ENCODE measurements at places on chromosomes 4 and X. TPM values are rescaled to one million over a fixed set of nuclear protein-coding genes. Genes with fewer than 3 reads are reported as not detected.

The CTAG2 gene
- total RNA-seq = not detected

The COL4A5 gene
- total RNA-seq = 0.96 TPM

The MGARP gene
- total RNA-seq = 6.0 TPM

The TBC1D9 gene
- total RNA-seq = 22.4 TPM

The MAP7D2 gene
- total RNA-seq = 0.83 TPM

DNA sequence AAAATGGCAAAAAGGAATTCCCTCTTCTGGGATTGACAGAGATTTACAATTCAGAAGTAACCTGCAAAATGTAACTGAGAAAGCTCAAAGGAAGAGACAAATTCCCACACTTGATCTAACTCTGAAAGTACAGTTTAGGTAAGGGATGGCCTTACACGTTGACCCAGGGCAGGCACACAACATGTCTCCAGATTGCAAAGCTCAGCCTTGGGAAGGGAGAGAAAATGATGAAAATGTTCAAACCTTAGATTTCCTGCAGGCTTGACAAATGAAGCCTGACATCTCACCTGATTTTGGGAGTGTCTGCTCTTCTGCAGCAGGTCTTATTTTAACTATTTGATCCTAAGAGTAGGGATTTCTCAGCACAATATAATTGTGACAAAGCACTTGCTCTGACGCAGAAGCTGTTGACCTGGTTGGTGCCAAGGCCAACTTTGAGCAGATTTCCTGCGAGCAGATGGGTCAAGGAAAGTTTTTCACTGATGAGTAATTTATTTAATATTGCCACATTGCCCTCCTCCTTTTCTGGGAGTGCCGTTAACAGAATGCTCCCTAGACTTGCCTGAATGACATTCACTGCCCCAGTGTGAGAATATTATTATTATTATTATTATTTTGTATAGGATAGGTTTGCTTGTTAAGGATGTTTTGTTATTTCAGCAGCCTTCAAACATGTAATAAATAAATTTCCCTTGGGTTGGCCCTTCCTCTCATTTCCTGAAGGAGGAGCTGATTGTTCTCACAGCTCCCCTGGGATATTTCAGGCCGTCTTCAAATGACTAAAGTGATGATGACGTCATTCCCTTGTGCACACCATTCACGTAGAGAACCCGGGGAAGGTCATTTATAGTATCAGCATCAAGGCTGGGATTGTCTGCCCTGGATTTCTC is 157.1 kb downstream of the VEGFC start:
- peak; percentile 45 for DNase-seq
- no peak overlapping the region for H3K27ac ChIP-seq
- H3K27me3 ChIP-seq = peaks cover 20% of the 10 kb centered on the region
- H3K4me3 ChIP-seq = no peak overlapping the region

DNA sequence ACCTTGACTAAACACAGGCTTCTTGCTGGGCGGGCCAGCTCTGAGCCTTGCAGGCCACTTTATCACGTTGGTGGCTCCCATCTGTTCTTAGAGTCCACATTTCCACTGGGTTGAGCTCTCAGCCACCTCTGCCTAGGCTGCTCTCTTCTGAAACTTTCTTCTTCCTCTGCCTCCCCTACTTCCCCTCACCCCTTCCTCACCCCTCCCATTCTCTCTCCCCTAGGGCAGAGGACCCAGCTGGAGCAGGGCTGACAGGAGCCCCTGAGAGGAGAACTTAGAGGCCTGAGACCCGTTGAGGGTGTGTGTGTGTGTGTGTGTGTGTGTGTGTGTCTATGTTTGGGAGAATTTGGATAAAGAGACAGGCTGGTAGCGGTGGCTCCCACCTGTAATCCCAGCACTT is 19.9 kb upstream of the TMSB4X start:
- H3K4me1 ChIP-seq = peaks cover 24% of the 10 kb centered on the region
- H3K36me3 ChIP-seq = no peaks in the 10 kb centered on the region
- no peak overlapping the region for H3K4me3 ChIP-seq
- DNase-seq = no peak

GRCh38 chr4:109645874-109646710 is 57.2 kb downstream of the CASP6 start:
- peaks cover 9% of the 10 kb centered on the region for H3K4me1 ChIP-seq
- no peak overlapping the region for H3K27ac ChIP-seq
- DNase-seq = no peak
- no peak overlapping the region for H3K4me3 ChIP-seq
- no peaks in the 10 kb centered on the region for H3K27me3 ChIP-seq

GRCh38 chrX:27964432-27964831 is 16.8 kb downstream of the DCAF8L1 start:
- H3K27me3 ChIP-seq = no peaks in the 10 kb centered on the region
- DNase-seq = no peak
- H3K27ac ChIP-seq = no peak overlapping the region
- no peak overlapping the region for H3K4me3 ChIP-seq
- H3K36me3 ChIP-seq = no peaks in the 10 kb centered on the region

- no peak overlapping the region for H3K4me3 ChIP-seq
- H3K36me3 ChIP-seq = no peaks in the 10 kb centered on the region
- no peaks in the 10 kb centered on the region for H3K4me1 ChIP-seq
- no peak overlapping the region for H3K27ac ChIP-seq
- DNase-seq = no peak
These were observed 618.2 kb upstream of the PCDH10 start for GRCh38 chr4:132530861-132531260.

DNA sequence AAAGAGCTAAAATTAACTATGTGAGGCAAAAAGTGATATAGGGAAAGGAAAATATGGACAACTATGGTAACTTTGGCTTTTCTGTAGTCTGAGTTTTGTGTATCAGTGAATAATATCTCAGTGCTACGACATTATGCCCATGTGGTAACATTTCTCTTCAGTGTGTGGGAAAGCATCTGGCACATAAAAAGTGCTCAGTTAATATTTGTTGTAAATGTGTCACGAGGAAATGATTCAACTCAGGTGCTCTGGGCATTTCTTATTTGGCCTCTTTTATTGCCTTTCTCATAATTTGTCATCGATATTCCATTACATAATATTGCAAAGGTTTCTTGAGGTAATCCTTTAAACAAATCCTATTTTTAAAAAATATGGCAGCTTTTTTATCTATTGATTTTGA is 17.6 kb downstream of the OFD1 start:
- DNase-seq = no peak
- H3K36me3 ChIP-seq = peaks cover 9% of the 10 kb centered on the region
- no peak overlapping the region for H3K27ac ChIP-seq
- no peaks in the 10 kb centered on the region for H3K27me3 ChIP-seq

DNA sequence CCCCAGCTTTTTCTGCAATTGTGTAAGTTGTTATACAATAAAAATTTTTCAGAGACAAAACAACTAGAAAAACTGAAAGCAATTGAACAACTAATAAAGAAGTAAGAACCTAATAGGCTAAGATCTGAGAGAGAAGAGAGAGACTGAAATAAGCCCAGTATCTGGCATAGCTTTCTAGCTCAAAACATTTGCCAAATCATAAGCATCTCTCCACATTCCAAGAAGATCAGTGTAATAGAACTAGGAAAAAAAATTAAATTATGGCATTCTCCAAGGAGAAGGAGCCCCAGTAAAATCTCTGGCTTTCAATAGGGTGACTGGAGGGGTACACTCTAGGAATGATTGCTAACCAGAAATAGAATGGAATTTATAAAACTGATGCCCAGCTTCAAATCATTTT is 19.0 kb upstream of the PPP3CA start:
- no peak overlapping the region for H3K4me3 ChIP-seq
- H3K27me3 ChIP-seq = no peaks in the 10 kb centered on the region
- DNase-seq = no peak
- H3K4me1 ChIP-seq = no peaks in the 10 kb centered on the region

DNA sequence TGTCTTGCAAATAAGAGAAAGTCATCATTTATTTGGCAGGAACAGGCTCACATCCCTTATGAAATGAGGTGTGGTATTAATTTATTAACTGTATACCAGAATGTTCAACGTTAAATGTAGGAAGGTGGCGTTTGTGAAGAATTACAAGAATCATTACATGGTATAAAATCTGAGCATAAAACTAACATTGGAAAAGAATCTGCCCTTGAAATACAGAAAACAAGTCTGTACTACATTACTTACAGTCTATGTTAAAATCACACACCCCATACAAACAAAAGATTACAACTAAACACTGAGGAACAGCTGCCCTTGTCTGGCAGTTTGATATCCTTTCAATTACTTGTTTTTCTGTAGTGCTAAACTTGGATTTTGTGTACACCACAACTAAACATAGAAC is 131.1 kb downstream of the DCHS2 start:
- H3K36me3 ChIP-seq = no peaks in the 10 kb centered on the region
- no peaks in the 10 kb centered on the region for H3K27me3 ChIP-seq
- H3K27ac ChIP-seq = no peak overlapping the region
